ENCODE measurements at places on chromosomes 1 and 21.

DNA sequence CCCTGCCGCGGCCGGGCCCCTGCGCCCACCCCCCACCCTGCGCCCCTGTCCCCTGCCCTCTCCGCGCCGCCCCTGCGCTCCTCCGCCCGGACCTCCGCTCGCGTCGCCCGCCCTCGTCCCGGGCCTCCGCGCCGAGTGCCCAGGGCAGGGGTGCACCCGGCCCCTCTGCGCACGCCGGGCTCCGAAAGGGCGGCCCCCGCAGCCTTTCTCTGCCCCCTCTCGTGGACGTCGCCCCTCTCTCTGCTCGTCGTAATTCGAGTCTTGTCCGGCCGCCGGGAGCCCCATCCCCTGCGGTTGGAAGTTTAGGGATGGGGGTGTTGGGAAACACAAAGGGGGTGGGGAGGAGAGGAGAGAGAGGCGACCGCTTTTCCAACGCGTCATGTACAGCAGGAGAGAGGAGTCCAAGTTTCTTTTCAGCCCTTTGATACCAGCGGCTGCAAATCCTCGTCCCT, 407 bp downstream of the GALNT2 start:
- no peak for DNase-seq

DNA sequence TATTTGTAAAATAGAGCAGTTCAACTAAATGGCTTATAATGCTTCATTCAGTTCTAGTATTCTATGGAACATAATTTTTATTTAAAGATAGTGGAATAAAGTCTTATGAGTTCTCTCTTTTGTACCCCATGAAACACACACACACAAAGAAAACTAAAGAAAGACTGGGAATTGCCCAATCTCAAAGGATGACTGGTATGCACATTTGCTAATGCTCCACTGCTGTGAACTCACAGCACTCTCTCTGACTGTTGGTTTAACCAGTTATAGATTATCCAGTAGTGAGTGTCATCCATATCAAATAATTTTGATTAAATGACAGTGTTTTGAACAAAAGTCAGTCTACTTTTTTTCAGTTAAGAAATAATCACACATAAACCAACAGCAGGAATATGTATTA, 1082.4 kb upstream of the B3GALT2 start:
- no peak for DNase-seq

DNA sequence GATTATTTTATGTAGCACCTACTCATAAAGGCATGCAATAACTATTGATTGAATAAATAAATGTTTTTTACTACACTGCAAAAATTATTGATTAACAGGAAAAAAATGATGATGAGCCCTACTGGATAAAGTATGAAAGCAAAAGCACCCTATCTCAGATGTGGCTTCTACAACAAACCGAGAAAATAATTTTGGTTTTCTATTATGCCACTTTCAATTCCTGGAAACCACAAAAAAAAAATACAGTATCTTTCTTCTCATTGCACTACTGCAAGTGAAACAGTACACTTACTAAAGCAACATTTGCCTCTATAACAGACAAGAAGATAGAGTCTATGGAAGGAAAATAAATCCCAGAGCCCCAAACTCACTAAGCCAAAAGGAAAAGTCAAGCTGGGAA, 1882.4 kb downstream of the NCAM2 start:
- DNase-seq: no peak

DNA sequence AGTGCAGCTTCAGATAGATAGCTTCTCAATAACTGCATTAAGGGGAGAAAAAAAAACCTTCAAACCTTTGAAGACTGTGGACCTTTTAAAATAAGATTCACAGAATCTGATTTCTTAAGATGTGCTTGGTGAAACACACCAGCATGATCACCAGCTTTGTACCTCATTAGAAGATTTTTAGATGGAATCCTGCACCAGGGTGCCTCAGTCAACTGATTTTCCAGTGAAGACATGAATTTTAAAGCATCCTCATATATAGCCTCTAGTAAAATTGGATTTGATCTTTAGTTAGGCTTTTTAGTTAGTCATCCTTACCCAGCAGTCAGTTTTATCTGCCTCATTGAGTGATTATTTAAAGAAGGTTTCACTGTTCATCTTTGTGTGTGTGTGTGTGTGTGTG, 208.6 kb upstream of the DEPDC1 start:
- no peak for DNase-seq

- no peak for DNase-seq
These were observed 4.6 kb upstream of the SMCP start for GRCh38 chr1:152873495-152873894.

DNA sequence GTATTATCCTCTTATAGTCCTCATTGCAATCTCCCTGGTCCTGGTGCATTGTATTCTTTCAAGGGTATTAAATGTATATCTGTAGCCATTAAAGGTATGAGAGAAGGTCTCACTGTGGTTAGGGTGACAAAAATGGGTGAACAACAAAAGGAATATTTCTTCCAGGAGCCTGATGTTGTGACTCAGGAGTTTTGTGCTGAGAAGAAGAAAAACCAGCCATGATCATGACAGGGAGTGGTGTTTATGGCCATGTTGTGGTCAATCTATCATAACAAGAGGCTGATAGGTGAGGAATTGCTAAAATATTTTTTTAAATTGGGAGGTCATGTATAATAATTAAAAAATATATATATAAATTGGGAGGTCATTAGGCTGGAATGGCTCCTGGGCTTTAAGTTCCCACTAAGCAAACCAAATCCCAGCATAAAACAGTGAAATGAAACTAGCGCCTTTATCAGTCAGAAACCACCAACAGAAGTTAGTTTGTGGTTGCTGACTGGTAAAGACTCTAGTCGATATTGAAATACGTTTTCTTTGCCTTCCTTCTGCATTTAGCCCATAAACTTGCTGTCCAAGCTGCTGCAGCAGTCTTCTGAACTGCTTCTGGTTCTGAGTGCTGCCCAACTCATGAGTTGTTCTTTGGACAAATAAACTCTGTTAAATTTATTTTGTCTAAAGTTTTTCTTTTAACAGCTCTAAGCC, 60.3 kb downstream of the TBX19 start:
- DNase-seq: no peak

GRCh38 chr1:161091796-161092507, 2.6 kb upstream of the NECTIN4 start:
- no peak for DNase-seq

GRCh38 chr1:233019778-233020325, 69.4 kb downstream of the NTPCR start:
- DNase-seq: no peak

- DNase-seq: peak; percentile 30
These were observed 16.0 kb downstream of the YARS1 start for GRCh38 chr1:32801096-32801715.

GRCh38 chr1:61580417-61580816, 144.5 kb downstream of the TM2D1 start:
- no peak for DNase-seq

GRCh38 chr1:1421147-1421906, at the start of gene ANKRD65:
Gene ANKRD65, minus strand, starts transcription at chr1:1421276. Its CDS starts 271 bp downstream, at chr1:1421005.
- DNase-seq: no peak

DNA sequence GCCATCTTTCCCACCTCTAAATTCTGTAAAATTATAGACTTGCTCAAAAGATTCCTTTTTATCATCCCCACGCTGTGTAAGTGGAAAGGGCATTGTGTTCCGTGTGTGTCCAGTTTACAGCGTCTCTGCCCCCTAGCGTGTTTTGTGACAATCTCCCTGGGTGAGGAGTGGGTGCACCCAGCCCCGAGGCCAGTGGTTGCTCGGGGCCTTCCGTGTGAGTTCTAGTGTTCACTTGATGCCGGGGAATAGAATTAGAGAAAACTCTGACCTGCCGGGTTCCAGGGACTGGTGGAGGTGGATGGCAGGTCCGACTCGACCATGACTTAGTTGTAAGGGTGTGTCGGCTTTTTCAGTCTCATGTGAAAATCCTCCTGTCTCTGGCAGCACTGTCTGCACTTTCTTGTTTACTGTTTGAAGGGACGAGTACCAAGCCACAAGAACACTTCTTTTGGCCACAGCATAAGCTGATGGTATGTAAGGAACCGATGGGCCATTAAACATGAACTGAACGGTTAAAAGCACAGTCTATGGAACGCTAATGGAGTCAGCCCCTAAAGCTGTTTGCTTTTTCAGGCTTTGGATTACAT, 61.9 kb downstream of the POFUT2 start:
- no peak for DNase-seq

GRCh38 chr1:18929686-18930085, 26.8 kb downstream of the IFFO2 start:
- no peak for DNase-seq

DNA sequence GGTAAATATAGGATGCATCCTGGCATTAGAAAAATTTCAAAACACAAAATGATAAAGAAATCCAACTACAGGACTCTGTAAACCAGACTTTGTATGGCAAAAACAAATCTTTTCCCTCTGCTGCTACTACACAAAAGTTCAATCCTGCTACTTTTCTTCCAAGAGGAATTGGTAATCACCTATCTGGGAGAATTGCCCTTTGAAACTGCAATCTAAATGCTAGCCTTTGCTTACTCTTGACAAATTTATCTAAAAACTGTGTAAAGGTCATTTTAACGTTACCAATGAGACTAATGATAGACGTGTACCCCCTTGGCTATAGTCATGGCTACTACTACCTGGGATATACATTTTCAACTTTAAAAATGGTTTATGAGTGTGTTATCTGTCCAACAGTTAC, 837.9 kb upstream of the CXADR start:
- DNase-seq: no peak

DNA sequence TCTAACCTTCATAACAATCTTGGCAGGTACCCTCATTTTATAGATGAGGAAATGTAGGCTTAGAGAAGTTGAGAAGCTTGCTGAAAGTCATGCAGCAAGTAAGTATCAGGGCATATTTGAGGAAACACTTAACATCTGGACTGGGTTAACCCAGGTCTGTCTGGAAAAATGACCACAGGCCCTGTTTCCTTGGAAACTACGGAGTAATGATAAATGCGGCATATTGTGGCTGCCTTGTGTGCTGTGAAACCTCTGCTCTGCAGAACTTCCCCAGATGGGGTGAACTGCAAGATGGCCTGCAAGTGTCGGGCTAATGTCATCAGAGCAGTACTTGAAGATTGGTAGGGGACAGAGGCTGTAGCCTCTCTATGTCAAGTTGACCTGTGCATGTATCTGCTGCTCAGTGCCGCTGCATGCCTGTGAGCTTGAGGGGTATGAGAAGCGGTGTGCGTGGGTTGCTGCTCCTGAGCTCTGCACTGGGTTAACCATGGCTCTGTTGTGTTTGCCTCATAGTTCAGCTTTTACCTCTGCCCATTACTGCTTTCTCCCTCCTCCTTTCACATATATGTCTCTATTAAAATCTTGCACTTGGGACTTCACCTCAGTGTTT, 83.1 kb downstream of the WDR3 start:
- no peak for DNase-seq

GRCh38 chr1:110615548-110616130, 9.5 kb upstream of the KCNA2 start:
- peak; percentile 49 for DNase-seq

DNA sequence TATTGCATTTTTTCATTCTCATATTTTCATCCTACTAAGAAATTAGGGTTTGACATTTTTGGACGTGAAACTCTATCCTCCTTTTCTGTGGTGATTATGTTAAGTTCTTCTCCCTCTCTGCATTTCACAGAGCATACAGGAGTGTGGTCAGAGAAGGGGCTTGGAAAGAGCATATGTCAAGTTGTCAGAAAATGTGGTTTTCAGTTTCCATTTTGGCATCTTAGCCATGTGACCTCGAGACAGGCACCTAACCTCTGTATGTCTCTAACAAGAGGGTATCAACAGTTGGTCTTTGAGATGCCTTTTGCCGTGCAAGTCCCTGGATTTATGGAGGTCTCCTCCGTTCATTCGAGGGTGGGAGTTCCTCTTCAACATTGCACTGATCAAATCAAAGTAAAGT, 140.7 kb downstream of the CYYR1 start:
- no peak for DNase-seq

DNA sequence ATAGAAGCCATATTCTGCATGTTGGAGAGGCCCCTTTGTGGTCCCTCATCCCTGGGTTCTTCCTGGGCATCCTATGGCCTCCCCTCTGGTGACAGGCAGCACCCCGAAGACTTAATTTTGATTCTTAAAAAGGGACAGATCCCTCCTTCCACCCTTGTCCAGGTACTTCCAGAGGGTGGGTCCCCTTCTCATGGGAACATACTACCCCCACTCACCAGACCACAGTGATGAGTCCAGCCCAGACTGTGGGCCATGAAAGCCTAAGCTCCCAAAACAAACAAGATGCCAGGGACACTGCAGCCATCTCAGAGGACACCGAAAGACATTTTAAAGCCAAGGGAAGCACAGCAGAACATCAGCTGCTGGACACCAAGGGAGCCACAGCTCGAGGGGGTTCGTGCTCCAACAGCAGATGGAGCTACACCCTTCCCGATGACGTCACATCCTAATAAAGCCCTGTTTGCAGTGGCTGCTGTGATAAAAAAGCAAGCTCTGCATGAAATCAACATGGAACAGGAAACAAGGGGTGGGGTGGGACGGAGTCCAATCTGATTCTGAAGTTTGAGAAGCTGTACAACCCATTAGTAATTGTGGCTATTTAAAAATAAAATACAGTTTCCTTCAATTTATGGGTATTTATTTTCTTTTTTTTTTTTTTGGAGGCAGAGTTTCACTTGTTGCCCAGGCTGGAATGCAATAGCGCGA, 32.4 kb downstream of the GNB1 start:
- DNase-seq: peak; percentile 13

DNA sequence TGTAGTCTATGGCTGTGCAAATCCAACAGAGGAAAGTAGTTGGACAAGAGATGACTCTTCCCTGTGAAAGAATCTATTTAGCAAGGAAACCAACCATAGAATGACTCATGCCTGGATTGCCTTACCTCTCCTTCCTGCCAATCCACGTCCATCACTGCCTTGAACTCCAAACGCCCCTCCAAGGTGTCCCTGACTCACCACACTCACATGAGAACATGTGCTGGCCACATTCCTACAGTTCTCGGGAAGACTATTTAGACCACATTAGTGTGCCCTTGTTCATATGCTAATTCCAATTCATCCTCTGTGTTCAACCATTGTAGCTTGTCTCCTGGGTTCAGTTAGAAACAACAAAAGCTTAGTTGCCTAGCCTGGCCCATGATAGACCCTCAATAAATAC, 157.3 kb downstream of the SLC30A10 start:
- no peak for DNase-seq

DNA sequence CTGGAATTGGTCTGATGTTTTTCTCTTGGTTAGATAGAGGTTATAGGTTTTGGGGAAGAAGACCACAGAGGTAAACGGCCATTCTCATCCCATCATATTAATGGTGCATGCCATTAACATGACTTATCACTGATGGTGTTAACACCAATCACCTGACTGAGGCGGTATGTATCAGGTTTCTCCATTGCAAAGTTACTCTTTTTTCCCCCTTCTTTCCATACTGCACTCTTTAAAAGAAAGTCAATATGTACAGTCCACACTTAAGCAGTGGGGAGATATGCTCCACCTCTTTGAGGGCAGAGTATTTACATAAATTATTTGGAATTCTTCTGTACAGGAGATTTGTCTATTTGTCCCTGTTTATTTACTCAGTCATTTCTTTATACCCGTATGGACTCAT, 35.7 kb upstream of the OSBPL9 start:
- no peak for DNase-seq

All from activated CD4-positive, alpha-beta T cell treated with anti-CD3 and anti-CD28 coated beads for 4 hours (primary cell).